ENCODE measurements at places on chromosomes 13 and 19. TPM values are rescaled to one million over a fixed set of nuclear protein-coding genes. Genes with fewer than 3 reads are reported as not detected.

GPR4 gene
- 2.3 TPM for total RNA-seq

SBK3 gene
- not detected for total RNA-seq

SYDE1 gene
- 17.8 TPM for total RNA-seq

ZNF628 gene
- total RNA-seq: 17.3 TPM

PRODH2 gene
- total RNA-seq: not detected

ZMYM2 gene
- total RNA-seq: 217 TPM

HOMER3 gene
- total RNA-seq: 27.9 TPM

TNFRSF19 gene
- 79.6 TPM for total RNA-seq

BEST2 gene
- total RNA-seq: 41.4 TPM

ACP7 gene
- 17.8 TPM for total RNA-seq

GRCh38 chr19:3656073-3656746 lies 29.6 kb upstream of the CACTIN start:
- peaks cover 87% of the 10 kb centered on the region for H3K36me3 ChIP-seq
- H3K27me3 ChIP-seq: no peaks in the 10 kb centered on the region
- H3K4me1 ChIP-seq: no peaks in the 10 kb centered on the region
- H3K27ac ChIP-seq: no peak overlapping the region
- DNase-seq: no peak
- no peak overlapping the region for H3K4me3 ChIP-seq

- H3K27me3 ChIP-seq: no peaks in the 10 kb centered on the region
- H3K27ac ChIP-seq: no peak overlapping the region
- no peak overlapping the region for H3K4me3 ChIP-seq
- peaks cover 24% of the 10 kb centered on the region for H3K4me1 ChIP-seq
- DNase-seq: no peak
- H3K36me3 ChIP-seq: no peaks in the 10 kb centered on the region
Observed at GRCh38 chr13:39910041-39910440, 254.6 kb downstream of the COG6 start.

DNA sequence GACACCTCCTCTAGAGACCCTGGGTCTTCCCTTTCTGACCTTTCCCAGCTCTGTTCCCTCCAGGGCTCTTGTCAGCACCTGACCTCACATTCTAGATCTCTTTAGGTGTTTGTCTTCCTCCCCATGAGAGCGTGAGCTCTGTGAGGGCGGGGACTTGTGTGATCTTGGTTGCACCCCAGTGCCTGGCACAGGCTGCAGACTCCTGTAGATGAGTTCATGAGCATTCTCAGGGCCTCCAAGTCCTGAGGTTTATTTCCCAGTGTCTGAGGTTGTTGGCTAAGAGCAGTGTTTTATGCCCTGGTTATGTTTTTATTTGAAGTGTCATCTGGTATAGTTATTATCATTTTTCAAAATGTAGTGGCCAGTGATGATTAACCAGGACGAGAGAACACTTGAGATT lies 596 bp downstream of the CEACAM4 start:
- H3K27ac ChIP-seq: no peak overlapping the region
- no peaks in the 10 kb centered on the region for H3K36me3 ChIP-seq
- DNase-seq: no peak

GRCh38 chr13:42380420-42381164 lies 108.6 kb downstream of the AKAP11 start:
- H3K4me1 ChIP-seq: no peaks in the 10 kb centered on the region
- no peak overlapping the region for H3K27ac ChIP-seq
- no peaks in the 10 kb centered on the region for H3K27me3 ChIP-seq
- no peak overlapping the region for H3K4me3 ChIP-seq
- DNase-seq: no peak

GRCh38 chr19:11247391-11247790 lies 8.0 kb downstream of the ANGPTL8 start:
- no peaks in the 10 kb centered on the region for H3K27me3 ChIP-seq
- peaks cover 13% of the 10 kb centered on the region for H3K4me1 ChIP-seq
- H3K4me3 ChIP-seq: no peak overlapping the region
- DNase-seq: no peak
- no peak overlapping the region for H3K27ac ChIP-seq
- peaks cover 53% of the 10 kb centered on the region for H3K36me3 ChIP-seq

GRCh38 chr19:35557539-35558399 lies 5.7 kb downstream of the ATP4A start:
- no peak overlapping the region for H3K27ac ChIP-seq
- no peaks in the 10 kb centered on the region for H3K36me3 ChIP-seq
- H3K4me1 ChIP-seq: peaks cover 13% of the 10 kb centered on the region
- no peak for DNase-seq
- peak overlapping the region; percentile 41 for H3K4me3 ChIP-seq

DNA sequence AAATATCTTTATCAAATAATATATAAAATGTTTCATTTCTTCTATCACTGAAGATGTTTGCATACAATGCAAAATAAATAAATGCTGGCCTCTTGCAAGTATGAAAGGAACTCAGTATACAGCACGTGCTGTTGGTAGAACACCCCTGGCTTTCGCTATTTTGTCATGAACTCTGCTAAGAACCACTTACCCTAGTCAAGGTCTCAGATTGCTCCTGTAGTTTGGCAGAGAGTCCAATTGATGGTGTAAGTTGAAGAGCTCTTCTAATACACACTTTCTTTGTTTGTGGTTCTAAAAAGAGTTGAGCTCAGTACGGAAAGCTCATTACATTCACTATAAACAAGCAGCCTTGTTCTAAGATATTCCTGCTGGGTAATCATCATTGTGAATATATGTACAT lies 1258.9 kb downstream of the EFNB2 start:
- no peak for DNase-seq
- H3K27me3 ChIP-seq: no peaks in the 10 kb centered on the region
- H3K36me3 ChIP-seq: no peaks in the 10 kb centered on the region
- H3K4me1 ChIP-seq: no peaks in the 10 kb centered on the region

DNA sequence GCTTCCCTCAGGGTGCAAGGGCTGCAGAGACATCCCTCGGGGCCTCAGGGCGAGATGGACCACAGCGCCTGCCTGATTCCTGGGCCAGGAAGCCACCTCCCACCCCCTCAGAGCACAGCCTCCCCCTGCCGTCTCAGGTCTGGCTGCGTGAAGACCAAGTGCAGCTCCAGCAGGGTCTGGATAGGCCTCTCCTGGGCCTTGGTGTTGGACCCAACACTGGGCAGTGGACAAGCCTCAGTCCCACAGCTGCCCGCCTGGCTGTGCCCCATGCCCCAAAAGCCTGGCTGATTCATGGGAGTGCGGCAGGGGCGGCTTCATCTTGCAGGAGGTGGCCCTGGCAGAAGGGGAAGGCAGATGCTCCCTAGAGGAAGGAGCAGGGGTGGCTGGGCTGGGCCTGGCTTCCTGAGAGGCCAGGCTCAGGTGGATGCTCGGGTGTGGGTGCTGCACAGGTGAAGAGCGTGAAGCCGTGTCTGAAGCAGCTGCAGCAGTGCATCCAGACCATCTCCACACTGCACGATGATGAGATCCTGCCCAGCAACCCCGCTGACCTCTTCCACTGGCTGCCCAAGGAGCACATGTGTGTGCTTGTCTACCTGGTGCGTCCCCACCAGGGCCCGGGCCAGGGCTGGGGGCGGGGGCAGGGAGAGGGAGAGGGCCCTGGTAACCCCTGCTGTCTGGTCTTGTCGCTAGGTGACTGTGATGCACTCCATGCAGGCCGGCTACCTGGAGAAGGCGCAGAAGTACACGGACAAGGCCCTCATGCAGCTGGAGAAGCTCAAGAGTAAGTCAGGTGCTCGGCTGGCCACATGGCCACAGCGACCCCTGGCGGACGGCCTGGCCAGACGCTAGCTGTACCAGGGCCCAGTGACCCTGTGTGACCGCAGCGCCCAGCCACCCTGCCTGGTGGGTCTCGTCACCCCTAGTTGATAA lies 21.7 kb downstream of the MAU2 start:
- no peak overlapping the region for H3K4me3 ChIP-seq
- no peak overlapping the region for H3K27ac ChIP-seq
- H3K4me1 ChIP-seq: peaks cover 5% of the 10 kb centered on the region
- DNase-seq: no peak
- H3K36me3 ChIP-seq: peaks cover 98% of the 10 kb centered on the region

DNA sequence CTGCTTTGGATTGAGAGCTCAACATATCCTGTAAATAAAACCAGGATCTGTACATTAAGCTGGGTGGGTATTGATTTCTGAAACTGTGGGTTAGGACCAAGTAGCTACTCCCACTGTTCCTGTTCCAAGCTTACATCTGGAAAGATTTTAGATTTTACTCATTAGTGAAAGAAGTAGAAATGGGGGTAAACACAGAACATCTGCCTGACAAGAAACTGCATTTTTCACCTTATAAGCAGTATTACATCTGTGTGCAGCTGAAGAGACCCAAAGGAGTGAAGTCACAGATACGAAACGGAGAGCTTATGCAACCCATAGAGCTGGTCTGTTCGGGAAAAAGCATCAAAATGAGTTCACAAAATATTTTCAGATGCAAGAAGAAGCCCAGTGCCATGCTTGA lies 235.2 kb downstream of the SLITRK5 start:
- H3K4me3 ChIP-seq: no peak overlapping the region
- H3K27me3 ChIP-seq: no peaks in the 10 kb centered on the region
- H3K27ac ChIP-seq: no peak overlapping the region

DNA sequence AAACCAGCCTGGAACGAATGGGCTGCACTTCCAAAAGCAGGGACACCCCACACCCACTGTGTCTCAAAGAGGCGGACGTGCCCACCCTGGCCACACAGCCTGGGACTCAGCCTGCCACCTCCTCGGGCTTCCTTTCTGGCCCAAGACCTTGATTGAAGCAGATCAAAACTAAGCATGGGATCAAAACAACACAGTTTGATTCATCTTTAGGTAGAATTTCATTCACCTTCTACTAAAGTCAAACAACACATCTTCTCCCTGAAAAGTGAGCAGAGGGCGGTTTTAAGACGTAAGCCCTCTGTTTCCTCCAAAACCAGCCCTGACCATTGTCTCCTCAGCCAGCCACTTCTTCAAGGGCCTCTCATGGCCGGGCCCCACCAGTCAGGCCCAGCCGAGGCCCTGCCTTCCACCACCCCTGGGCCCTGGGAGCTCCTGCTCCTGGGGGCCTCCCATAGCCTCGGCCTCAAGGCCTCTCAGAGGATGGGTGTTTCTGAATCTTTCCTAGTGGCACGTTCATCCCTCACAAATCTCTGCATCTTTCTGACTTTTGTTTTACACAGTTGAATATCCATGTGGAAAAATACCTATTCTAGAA lies 6.3 kb upstream of the F10 start:
- H3K27me3 ChIP-seq: peaks cover 4% of the 10 kb centered on the region
- no peaks in the 10 kb centered on the region for H3K36me3 ChIP-seq
- no peak overlapping the region for H3K4me3 ChIP-seq
- H3K4me1 ChIP-seq: no peaks in the 10 kb centered on the region
- peak; percentile 22 for DNase-seq

DNA sequence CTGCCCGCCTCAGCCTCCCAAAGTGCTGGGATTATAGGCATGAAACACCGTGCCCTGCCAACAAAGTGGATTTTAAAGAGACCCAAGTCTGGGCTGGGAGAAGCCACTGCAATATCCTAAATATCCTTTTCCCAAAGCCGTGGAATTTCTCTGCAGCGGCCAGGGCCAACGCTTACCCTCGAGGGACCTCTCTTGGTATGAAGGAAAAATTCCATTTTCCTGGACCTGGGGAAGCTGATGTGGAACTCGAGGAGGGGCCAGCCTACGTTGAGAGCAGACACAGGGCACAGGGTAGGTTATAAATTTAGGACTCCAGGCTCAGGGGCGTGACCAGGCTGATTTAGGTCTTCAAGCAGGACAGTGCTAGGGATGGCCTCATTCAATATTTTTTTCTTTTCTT lies 17.7 kb upstream of the UPF1 start:
- no peak overlapping the region for H3K27ac ChIP-seq
- no peaks in the 10 kb centered on the region for H3K36me3 ChIP-seq
- peaks cover 12% of the 10 kb centered on the region for H3K4me1 ChIP-seq
- no peak for DNase-seq

- no peak overlapping the region for H3K4me3 ChIP-seq
- peaks cover 15% of the 10 kb centered on the region for H3K4me1 ChIP-seq
- no peaks in the 10 kb centered on the region for H3K27me3 ChIP-seq
- DNase-seq: no peak
- no peaks in the 10 kb centered on the region for H3K36me3 ChIP-seq
Observed at GRCh38 chr13:112986946-112987681, 18.1 kb downstream of the MCF2L start.

GRCh38 chr19:21028969-21029268 lies 8.5 kb downstream of the ZNF430 start:
- no peaks in the 10 kb centered on the region for H3K27me3 ChIP-seq
- H3K4me3 ChIP-seq: no peak overlapping the region
- H3K4me1 ChIP-seq: no peaks in the 10 kb centered on the region
- peaks cover 42% of the 10 kb centered on the region for H3K36me3 ChIP-seq

GRCh38 chr19:46372901-46373490 lies 26.1 kb downstream of the PPP5C start:
- no peak overlapping the region for H3K4me3 ChIP-seq
- peaks cover 68% of the 10 kb centered on the region for H3K4me1 ChIP-seq
- peaks cover 27% of the 10 kb centered on the region for H3K36me3 ChIP-seq

GRCh38 chr13:25324100-25324499 lies 22.7 kb downstream of the NUP58 start:
- H3K36me3 ChIP-seq: peaks cover 70% of the 10 kb centered on the region
- no peak overlapping the region for H3K27ac ChIP-seq
- no peaks in the 10 kb centered on the region for H3K27me3 ChIP-seq
- H3K4me1 ChIP-seq: peaks cover 5% of the 10 kb centered on the region

DNA sequence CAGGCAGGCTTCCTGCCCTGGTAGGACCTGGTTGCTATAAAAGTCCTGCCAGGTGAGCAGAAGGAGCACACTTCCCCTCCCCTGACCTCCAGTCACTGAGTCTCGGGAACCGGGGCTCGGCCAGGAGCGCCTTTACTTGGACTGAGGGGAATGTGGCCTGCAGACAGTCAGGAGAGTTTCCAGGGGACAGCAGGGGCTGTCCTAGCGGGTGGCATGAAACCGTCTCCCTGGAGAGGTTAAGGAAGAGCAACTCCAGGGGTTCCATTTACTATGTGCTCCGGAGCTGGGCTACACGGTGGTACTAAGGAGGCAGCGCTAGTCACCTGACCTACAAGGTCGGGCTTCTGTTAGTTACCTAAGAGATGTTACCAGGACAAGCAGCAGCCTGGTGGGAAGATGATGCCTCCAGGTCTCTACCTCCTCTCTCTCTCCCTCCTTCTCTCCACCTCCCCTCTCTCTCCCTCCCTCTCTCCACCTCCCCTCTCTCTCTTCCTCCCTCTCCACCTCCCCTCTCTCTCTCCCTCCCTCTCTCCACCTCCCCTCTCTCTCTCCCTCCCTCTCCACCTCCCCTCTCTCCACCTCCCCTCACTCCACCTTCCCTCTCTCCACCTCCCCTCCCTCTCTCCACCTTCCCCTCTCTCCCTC lies 4.1 kb upstream of the CNOT3 start:
- H3K4me1 ChIP-seq: peaks cover 24% of the 10 kb centered on the region
- no peak overlapping the region for H3K4me3 ChIP-seq
- no peak overlapping the region for H3K27ac ChIP-seq
- DNase-seq: no peak
- H3K36me3 ChIP-seq: peaks cover 36% of the 10 kb centered on the region
